Head of caudate nucleus (tissue), 42 donors: ENCODE measurements at places on chromosomes 1 and 21.
A peak's percentile ranks its signal among the peaks of the same experiment; 100 is the strongest.

DNA sequence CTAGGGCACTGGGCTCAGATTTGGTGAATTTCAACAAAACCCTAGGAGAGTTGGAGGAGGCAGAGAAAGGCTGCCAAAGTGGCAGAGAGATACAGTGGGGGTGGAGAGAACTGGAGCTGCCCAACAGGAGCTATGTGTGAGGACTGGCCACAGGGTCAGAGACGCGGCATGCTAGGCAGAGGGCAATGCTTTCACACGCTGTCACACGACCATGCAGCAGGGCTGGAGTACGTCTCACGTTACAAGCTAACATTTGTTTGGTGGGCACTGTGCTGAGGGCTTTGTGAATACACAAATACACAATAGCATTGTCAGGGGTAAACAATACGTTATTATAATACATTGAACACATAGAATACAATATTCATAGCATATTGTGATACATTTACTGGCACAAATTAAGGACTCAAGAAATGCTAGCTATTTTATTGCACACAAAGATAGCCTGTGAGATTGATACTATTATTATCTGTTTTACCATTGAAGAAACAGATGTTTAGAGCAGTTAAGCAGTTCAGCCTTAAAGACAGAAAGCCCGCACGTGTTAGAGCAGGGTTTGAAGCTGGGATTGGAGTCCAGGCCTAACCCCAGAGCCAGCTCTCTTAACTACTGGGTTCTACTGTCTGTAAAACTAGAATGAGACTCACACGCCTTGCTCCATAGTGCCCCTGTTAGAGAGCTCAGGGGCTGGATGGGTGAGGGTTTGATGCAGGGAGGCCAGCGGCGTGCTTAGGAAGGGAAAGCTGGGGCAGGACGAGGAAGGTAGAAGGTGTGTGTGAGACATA, 4.5 kb downstream of the RAB7B start:
- DNase-seq: peak; percentile 61

DNA sequence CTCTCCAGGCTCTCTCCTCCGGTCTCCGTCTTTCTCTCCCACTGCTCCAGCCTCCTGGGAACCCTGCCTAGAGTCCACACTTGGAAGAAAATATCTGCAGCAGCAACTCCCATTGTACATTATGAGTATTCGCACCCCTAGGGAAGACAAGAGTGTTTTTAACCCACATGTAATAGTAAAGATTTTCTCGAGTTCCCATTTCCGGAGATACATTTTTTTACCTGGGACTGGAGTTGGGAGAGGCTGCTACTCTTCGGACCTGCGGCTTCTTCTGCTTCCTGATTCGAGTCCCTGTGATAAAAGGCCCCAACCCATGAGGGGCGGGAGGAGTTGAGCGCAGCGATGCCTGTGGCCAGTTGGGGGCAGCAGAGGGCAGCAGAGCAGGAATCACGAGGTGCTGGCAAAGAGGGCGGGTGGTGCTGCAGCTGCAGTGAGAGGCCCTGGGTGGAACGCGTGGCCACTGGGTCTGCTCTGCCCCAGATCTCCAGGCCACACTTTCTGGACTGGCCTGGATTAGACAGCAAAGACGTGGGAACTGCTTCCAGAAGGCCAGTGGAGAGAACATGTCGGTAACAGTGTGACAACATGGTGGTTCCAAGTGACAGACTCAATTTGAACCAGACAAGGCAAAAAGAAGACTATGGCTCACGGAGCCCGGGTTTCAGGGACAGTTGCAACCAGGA, 221.0 kb upstream of the CSF3R start:
- DNase-seq: peak; percentile 87

GRCh38 chr21:40200946-40201345, 333.7 kb downstream of the PCP4 start:
- DNase-seq: no peak

DNA sequence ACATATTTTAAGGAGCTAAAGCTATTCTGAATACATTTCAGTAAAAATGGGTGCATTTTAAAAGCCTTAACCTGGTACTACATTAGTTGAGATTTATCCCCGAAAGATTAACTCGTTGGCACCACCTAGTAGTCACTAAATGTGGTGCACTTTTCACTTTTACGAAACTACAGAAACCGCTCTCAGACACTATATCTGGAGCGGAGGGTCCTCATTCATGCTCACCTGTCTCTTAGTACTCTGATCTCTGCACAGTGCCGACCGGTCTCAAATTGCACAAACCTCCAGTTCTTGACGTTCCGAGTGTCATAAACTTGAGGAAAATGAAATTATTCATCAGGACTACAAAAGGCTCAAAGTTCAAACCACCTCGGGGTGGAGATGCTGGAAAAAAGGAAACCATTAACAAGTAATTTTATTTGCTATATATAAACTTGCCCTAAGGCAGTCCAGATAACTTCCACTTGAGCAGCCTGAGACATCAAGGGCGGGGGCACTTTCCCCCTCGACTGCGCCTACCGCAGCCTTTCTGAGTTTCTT, 722 bp downstream of the LZIC start:
- no peak for DNase-seq

- no peak for DNase-seq
These were observed 55.5 kb downstream of the CACNA1E start for GRCh38 chr1:181538836-181539235.

GRCh38 chr21:33789697-33790096, 125.9 kb downstream of the ATP5PO start:
- no peak for DNase-seq

GRCh38 chr1:7535934-7536878, 234.9 kb upstream of the VAMP3 start:
- no peak for DNase-seq

DNA sequence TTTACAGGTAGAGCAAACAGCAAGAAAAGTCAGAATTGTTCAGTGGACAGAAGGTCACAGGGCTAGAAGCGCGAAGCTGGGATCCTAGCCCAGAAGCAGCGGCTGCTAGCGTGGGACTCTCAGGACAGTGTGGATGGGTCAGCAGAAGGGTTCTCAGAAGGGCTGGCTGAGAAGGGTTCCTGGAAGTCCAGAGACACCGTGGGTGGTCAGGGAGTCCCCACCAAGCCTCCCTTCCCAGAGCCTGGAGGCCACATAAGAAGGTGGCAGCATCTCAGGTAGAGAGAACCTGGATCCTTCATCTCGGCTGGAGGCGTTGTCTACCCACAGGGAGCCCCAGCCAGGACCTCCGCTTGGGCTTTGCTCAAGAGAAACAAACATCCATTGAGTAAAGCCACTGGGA, 696.3 kb downstream of the PTPRU start:
- no peak for DNase-seq

DNA sequence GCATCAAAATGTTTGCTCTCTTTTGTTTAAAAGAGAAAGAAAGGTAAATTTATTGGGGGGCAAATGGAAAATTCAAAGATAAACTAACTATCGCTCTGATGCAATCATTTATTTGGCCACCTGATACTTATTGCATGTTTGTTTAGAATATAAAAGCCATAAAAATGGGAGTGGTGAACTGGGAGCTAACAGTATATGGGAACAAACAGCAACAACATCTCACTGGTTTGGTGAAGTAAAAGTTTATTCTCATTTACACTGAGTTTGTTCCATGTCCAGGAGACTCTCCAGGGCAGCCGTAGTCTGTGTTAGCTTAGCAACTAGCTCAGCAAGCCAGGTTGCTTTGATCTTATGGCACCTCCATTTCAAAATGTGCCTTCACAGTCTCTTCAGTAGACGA, 20.4 kb downstream of the C4BPA start:
- DNase-seq: no peak

DNA sequence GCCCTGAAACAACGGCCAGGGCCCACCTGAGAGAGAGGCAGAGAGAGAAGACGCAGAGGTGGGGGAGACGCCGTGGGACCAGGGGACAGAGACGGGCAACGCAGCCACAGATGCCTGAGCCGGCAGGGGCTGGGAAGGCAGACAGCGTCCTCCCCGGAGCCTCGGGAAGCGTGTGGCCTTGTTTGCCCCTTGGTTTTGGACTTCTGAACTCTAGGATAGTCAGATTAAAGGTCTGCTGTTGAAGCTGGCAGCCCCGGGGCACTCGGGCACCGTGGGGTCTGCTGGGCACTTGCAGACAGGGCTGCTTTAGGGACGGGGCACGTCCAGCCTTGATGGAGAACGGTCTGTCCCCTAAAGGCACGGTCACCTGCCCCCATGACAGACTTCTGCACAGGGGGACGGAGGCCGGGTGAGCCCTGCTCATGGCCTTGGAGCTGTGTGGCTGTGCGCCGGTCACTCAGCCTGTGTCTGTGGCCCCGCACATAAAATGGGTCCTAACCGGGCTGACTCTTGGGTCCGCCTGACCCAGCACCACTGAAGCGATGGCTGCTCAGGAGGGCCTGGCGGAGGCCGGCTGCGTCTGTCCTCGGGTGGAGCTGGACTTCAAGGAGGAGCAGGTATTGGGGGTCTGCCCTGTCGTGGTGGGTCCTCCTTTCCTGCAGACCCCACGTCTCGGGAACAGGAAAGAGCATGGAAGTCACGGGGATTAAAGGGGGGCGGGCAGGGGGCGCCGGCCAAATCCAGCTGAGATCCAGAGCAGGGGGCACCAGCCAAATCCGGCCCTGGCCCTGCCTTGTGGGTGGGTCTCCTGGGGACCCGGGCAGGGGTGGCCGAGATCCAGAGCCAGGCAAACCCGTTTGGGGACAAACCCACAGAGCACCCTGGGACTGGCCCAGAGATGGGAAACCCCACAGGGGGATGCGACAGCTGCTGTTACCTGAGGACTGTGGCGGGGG, 9.6 kb upstream of the RNF223 start:
- DNase-seq: peak; percentile 11

- no peak for DNase-seq
These were observed 417.3 kb downstream of the USH2A start for GRCh38 chr1:216005916-216006315.

DNA sequence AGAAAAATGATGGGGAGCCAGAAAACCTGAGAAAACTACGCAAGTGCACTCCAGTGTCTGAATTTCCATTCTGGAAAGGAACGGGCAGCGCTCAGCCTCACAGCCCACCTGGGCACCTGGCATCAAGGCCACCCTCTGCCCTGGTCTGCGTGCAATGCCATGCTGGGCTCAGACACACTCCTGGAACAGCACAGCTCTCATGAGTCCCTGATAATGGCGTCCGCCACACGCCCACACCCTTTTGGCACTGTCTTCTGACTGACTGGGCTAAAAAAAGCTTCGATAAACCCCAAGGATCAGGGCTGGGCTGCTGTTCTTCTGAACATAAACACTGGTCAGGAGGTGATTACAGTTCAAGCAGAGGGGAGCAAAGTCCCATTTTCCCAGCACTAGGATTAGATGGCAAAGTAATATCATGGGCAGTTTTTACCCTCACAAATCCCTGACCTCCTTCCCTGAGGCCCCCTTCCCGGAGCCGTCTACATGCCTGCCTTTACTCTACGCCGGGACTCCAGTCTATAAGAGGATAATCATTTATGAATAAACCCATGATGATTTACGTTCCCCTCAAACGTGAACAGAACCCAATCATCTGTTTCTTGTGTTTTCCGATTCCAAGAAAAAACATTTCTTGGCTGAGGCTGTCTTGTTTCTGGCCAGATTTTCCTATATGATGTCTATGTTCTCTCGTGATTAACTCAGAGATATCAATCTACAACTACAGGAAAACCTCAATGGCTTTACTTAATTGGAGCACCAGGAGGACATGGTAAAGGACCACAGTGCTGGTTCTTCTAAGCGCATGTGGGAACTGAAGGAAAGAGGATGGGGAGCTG, 22.6 kb downstream of the RCAN1 start:
- DNase-seq: no peak

DNA sequence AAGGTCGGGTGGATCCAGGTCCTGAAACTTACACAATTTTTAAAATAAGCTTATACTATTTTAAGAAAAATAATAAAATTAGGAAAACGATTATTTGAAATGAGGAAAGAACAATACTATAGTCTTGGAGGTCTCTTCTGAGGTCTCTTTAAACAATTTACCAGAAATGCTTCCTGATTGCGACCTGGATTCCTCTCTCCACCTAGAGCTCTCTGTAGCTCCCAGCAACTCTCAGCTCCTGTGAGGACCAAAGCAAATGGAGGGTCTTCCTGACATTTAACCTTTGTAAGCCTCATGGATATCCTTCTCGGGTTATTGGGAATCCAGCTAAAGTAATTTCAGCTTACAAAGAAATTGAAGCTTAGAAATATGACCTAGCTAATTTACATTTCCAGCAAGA, 886 bp downstream of the BTBD8 start:
- no peak for DNase-seq

- no peak for DNase-seq
These were observed 16.8 kb upstream of the SH3GLB1 start for GRCh38 chr1:86687595-86687994.

DNA sequence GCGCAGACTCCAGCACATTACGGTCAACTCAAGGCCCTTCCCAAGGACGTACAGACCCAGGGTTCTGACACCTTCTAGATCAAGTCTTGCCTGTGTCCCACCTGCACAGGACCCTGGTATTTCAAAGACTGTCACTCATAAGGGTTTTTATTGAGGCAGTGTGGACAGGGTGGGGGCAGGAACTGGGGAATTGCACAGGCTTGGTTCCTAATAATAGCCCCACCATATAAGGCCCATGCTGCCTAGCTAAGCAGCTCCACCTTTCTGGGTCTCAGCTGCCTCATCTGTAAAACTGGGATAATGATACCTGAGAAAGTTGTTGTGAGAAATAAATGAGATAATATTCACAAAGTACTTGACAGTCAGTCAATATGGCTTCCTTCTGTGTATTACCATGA, 55.3 kb upstream of the PUM1 start:
- DNase-seq: no peak

DNA sequence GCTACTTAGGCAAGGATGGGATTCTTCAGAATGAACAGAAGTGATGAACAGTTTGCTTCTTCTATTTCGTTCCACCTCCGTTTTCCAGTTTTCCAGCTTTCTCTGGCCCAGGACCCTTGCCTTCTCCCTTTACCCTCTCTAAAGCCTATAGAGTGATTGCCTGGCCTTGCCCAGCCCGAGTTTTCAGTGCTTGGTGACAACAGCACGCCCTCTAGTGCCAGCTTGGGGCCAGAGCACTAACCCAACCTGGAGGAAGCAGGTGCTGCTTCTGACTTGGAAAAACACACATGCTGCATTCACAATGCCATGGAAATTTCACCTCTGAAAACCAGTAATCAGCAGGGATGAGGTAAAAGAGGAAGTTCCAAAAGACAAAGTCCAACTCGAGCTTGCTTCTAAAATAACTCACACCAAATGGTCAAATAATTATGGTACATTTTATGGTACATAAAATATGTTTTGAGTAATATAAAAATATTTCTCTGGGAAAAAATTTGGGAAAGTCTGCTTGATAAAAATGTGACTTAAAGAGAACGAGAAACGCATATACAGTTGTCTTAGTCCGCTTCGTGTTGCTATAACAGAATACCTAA, 26.1 kb downstream of the UBE2T start:
- peak; percentile 72 for DNase-seq

- DNase-seq: no peak
These were observed 2.5 kb downstream of the LBR start for GRCh38 chr1:225425201-225425786.
